ENCODE measurements at places on chromosomes 11 and 22.

GRCh38 chr11:133815636-133816035 is 29.7 kb downstream of the SPATA19 start:
- DNase-seq, result no peak

DNA sequence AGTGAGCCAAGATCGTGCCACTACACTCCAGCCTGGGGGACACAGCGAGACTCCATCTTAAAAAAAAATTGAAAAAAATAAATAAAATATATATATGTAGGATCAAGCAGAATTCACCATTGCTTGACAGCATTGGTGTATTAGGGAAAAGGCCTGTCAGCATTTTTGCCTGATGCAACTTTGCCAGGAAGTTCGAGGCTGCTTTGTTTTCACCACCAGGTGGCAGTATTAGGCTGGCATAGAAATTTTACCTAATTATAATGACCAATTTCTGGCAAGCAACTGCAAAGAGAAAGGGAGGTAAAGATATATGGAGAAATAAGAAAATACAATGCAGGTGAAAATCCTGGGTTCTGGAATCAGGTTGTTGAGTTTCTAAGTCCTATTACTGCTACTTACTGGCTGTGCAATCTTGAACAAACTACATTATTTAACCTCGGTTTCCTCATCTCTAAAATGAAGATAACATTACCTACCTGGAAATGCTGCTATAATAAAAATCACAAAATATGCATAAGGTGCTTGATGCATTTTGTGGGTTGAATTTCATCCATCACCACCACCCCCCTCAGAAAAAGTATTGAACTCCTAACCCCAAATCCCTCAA is 24.7 kb downstream of the LAYN start:
- DNase-seq, result peak; percentile 48

GRCh38 chr22:27676545-27677213 is 124.9 kb downstream of the MN1 start:
- DNase-seq, result no peak

DNA sequence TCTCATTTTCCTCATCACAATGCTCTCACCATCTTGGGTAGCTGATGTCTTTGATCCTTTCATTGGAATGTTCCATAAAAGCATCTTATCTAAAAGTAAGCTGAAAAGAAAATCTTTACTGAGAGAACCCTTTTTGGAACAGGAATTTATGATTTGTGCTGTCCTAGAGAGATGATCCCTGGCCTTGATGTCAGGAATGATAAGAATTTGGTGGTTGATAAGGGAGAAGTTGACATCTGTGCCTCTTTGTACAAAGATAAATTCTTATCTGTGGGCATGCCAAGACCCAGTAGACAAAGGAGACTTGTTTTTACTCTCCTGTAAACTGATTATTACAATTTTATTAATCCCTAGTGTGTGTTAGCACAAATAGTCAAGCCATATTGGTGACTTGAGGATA is 36.9 kb downstream of the NAALAD2 start:
- no peak for DNase-seq

DNA sequence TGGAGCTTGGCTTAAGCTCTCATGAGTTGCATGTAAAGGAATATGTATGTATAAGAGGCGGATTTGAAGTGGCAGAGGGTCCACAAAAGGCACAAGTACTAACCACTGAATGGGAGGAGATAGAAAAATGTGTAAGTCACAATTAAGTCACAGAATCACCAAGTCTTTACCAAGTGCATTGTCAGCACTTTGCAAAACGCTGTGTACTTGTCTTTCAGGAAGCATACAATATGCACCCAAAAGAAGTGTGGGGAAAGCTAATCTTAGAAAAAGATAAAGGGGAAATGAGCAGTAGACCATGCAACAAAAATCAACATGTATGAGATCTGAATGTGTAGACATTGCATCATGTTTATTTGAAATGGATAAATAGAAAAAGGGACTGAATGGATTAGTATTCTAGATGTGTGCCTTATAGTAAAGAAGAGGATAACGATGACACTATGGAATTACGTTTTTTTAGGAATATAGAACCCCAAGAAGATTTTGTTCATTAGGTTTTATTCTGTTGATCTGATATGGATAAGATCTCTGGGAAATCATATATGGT is 4.5 kb downstream of the CNTF start:
- no peak for DNase-seq

- DNase-seq, result no peak
Measured at GRCh38 chr11:77088236-77089003, 14.2 kb upstream of the OMP start.

- peak; percentile 78 for DNase-seq
Measured at GRCh38 chr22:35835998-35836691, 118.5 kb downstream of the APOL5 start.

GRCh38 chr22:17477391-17477833 is 85.9 kb upstream of the SLC25A18 start:
- DNase-seq, result no peak

GRCh38 chr11:133577403-133577802 is 45.1 kb upstream of the OPCML start:
- DNase-seq, result no peak

- DNase-seq, result no peak
Measured at GRCh38 chr22:18994701-18995326, 58.7 kb upstream of the PRODH start.

DNA sequence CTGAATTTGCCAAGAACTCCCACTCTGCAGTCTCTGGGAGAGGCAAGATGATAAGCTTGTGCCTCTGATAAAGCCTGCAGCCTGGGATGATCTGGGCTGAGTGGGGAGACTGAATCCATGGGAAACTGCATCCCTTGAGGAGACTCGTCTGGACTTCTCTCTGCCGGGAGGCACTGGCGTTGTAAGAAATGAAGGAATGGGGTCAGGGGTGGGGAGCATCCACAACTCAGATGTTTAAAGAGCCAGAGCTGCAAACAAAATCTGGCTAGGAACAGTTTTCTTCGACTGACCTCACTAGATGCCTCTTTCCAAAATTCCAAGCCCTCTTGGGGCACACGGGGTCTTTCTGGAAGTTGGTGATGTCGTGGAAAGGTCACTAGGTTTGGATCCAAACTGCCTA is 64.4 kb downstream of the SPON1 start:
- no peak for DNase-seq

GRCh38 chr11:8070417-8071115 is 10.4 kb upstream of the TUB start:
- no peak for DNase-seq

DNA sequence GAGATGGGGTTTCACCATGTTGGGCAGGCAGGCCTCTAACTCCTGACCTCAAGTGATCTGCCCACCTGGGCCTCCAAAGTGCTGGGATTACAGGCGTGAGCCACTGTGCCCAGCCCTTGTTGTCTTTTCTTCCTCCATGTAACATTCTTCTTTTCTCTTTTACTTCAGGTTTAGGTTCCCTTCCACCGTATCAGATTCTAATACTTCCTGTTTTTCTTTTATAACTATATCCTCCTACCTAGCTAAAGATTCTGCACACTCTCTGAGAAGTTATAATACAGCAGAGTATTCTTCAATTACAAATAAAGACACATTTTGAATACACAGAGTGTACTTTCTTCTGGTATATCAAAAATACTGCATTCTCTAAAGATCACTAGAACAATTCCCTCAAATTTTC is 33.2 kb upstream of the GAB2 start:
- DNase-seq, result no peak

- no peak for DNase-seq
Measured at GRCh38 chr11:85809191-85809590, 1.8 kb downstream of the SYTL2 start.

DNA sequence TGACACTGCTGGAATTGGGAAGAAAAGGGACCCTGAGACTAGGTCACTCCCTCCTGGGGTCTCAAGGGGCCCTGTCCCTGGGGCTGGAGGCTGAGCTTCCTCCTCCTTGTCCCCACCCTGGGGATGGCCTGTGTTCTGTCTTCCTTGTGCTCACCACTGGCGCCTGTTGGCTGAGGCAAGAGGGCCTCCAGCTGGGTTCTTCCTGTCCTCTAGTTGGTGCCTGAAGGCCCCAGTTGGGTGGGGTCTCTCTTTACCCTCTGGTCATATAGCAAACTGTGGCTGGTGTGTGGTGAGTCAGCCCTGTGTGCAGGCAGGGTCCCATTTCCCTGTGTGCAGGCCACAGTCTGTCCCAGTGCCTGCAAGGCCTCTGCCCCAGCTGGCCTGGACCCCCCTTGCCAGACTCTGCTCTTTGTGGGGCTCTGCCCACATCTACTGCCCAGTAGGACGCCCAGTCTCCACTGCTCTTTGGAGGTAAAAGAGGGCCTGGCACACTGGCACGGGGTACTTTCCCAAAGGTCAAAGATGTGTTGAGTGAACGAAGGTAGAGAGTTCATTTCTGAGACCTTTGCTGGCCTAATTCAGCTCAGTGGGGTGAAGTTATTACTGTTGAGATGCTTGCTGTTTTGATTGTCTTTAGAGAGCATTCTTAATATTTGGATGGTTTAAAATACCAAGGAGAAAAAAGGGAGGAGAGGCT is 55.1 kb upstream of the CLDN5 start:
- no peak for DNase-seq

DNA sequence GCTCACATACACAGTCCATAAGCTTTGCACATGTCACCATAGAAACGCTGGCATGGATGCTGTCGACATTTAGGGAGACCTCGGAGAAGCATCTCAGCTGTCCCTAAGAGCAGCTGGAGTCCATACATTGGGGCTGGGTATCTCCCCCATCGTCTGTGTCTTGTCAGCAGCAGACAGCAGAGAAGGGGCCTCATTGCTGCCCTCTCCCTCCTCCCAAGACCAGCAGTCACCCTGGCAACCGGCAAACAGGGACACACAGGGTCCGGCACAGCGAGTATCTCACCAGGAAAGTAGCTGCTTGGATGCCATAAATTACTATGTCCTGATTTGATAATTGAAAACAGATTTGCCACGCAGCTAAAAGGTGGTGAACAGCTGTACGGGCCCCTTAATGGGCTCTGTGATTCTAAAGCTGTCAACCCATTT is 84.4 kb downstream of the CD44 start:
- peak; percentile 57 for DNase-seq

DNA sequence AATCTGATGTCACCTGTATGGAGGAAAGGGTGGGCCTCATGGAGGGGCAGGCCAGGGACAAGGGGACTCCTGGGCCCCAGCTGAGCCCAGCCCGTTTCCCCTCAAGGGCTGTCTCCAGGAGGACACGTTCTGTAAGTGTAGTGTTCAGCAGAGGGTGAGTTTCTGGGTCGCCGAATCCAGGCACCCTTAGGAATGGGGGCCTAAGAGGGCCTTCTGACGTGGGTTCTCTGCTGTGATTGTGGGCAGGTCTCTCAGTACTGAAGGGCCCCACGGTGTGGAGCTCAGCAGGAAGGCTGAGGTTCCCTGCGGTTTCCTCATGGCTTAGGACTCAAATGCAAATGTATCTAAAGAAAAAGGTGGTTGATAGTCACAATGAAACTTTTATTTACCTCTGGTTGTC is 6.5 kb downstream of the PTDSS2 start:
- DNase-seq, result no peak

DNA sequence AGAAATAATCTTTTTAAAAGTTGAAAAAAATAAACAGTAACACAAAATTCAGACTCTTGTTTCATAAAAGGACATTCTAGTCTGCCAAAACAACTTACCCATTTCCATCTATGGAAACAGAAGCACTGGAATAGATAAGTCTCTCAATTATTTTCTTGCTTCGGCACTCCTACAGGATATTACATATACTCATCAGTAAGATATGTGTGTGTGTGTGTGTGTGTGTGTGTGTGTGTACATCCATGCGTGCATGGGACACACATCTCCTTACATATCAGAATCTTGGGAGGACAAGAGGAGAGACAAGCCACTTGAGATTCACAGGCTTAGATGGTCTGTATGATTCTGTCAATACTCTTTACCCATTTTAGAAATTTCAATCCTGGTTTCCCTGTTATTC is 144.6 kb downstream of the ATG16L2 start:
- DNase-seq, result no peak

GRCh38 chr11:57903441-57904123 is 120.1 kb upstream of the OR9Q1 start:
- no peak for DNase-seq

DNA sequence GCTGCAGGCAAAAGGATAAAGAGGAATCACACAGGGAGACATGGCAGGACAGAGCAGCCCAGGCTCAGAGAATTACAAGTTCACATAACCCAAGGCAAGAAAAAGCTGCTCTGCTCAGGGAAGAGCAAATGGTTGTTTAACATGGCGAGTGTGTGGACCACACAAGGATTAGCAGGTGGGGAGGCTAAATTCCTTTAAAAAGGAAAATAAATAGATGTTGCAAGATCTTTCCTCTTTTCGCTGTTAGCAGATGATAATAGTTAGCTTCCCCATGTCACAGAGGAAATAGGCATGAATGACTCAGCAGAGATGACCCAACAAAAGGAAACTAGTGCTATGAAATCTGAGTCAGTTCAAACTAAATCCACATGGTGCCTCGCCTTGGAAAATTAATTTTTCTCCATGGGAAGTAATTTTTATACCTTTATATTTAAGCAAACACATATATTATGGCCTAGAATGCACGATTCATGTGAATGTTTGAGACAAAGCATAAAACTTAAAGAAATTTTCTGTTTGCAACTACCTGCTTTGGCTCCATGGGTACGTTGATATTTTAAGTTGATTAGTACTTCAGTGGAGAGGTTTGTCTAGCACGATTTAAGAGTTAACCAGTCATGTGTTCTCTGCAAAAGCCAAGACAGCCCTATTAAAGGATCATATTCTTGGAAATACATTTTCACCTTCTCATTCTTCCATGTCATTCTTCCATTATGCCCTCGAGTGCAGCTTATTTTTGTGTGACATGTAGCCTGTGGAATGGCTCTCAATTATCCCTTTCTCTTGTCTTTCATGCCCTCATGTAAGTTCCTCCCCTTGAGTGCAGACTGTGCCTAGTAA is 38.5 kb upstream of the FJX1 start:
- no peak for DNase-seq

DNA sequence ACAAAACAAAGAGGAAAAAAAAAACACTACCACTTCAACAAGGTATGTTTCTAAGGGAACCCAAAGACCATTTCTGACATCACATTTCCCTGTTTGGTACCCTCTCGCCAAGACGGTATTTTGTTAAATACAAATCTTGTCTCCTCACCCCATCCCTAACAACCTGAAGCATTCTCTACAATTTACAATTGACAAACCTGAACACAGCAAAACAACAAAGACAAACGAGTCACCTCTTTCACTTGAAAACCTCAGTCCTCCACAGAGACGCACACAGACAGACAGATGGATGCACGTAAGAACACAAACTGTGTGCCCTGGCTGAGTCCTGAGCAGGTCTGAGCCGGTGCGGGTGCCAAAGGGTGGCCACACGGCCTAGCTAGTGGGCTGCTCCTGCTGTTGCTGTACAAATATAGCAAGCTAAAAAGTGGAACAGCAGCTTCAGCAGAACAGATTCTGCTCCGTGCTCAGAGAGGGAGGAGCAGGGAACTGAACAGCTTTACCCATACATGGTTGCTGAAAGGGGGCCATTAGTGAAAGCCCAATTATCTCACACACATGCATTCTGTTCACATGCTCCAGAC is 28.5 kb downstream of the CELF1 start:
- no peak for DNase-seq

DNA sequence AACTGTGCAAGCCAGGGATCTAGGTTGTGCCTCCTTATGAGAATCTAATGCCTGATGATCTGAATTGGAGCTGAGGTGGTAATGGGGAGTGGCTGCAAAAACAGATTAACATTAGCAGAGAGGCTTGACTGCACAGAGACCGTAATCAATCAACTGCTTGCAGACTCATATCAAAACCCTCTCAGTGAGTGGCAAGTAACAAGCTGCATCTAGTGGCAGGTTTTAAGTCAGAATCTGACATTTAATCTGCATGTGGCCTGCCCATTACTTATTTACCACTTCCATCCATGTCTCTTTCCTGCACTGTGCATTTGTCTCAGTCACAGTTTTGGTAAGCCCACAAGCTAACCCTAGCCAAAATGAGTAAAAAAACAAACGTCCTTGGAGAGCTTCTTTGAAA is 11.2 kb downstream of the C11orf58 start:
- DNase-seq, result no peak

GRCh38 chr11:11351042-11351586 is 1.9 kb downstream of the CSNK2A3 start:
- DNase-seq, result no peak

All from renal cortex interstitium (tissue), 15 donors.